Activated T-cell treated with anti-CD3 and anti-CD28 coated beads, Interleukin-2, amount 50 U/mL, for 72 hours (primary cell): ENCODE measurements at places on chromosomes 7 and 10.

DNA sequence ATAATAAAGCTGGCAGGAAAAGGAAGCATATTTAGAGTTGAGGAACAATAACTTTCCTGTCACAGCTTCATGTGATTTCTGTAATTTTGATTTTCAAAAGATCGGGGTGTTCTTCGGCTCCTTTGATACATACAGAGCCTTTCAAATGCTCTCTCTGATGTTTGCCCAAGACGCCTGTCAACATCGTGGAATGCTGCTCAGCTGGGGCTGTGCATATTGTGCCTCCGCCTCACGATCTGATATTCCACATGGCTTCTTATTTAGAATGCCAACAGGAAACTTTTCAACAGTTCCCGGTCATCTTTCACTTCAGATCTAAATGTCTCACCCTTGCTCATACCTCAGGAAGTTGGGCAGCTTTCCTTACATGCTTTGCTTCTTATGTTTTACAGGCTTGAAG lies 7.3 kb downstream of the NPY start:
- DNase-seq, result no peak

DNA sequence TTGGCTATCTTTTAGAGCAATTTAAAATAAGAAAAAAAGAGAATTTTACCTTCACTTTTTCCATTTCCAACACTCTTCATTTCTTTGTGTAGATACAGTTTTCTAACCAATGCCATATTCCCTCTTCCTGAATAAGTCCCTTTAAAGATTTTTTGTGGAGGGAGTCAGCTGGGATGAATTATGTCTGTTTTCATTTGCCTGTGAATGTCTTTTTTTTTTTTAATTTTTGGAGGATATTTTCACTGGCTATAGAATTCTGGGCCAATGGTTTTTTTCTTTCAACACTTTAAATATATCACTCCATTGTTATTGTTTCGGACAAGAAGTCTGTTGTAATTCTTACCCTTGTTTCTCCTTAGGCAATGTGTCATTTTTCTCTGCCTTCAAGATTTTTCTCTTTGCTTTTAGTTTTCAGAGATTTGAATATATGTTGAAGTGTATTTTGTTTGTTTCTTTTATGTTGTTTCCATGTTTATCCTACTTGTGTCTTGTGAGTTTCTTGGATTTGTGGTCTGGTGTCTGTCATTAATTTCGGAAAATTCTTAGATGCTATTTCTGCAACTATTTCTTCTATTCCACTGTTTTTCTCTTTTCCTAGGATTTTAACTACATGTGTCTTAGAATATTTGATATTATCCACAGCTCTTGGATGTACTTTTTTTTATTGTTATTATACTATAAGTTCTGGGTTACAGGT lies 20.0 kb upstream of the CXCL12 start:
- DNase-seq, result no peak

DNA sequence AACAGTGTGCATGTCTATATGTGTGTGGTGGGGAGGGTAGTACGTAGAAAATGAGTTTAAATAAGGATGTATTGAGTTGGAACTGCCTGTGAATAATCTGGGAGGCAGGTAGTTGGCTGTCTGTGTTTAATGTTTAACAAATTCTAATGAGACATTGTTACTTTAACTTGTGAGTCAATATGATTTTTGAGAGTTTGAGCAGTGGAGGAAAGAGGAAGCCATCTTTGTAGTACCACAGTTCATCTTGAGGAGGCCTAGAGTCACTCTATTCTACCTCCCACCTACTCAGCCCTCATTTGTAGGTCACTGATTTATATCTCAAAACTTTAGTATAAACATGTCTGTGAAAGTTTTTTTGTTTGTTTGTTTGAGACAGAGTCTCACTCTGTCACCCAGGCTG lies 129.9 kb upstream of the ITGB1 start:
- no peak for DNase-seq

- no peak for DNase-seq
Measured at GRCh38 chr7:51262796-51263531, 53.6 kb downstream of the COBL start.

- no peak for DNase-seq
Measured at GRCh38 chr10:53440601-53441000, 668.0 kb upstream of the MBL2 start.

DNA sequence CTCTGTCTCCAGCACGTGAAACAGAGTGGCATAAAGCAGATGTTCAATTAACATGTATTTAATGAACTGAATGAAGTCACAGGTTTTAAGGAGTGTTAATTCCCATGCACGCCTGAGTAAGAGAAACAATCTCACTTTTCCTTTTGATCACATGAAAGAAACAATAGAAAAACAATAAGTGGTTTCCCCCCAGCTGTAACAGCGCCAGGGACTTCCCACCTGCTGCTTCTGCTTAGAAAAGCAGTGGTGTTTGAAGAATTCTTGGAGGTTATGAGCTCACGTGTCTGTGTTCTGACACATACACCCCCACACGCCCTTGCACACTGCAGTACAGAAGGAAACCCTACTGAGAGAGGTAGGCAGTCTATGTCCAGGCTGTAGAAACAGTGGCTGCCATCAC lies 51.3 kb upstream of the FRMD4A start:
- peak; percentile 69 for DNase-seq

GRCh38 chr7:122869260-122869659 lies 17.0 kb downstream of the CADPS2 start:
- no peak for DNase-seq

DNA sequence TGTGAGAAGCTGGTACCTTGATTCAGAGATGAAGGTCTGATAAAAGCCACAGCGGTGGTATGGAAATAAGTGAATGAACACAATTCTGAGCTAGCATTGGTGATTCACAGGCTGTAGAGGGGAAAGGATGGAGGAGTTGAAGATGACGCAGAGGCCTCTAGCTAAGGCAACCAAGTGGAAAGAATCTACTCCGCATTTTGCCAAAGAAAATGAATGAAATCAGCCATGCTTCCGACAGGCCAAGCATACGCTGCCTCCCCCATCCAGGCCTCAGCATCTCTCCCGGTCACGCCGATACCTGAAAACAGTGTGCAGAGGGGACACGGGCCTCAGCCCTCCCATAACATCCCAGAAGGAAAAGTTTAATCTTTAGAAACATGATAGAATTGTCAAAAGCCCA lies 124.3 kb upstream of the UNC5B start:
- DNase-seq, result no peak

- no peak for DNase-seq
Measured at GRCh38 chr7:1811850-1812508, 141.9 kb downstream of the ELFN1 start.

GRCh38 chr7:33722383-33723101 lies 182.8 kb upstream of the BMPER start:
- DNase-seq, result no peak

GRCh38 chr10:35202050-35202449 lies 75.4 kb downstream of the CREM start:
- DNase-seq, result no peak

DNA sequence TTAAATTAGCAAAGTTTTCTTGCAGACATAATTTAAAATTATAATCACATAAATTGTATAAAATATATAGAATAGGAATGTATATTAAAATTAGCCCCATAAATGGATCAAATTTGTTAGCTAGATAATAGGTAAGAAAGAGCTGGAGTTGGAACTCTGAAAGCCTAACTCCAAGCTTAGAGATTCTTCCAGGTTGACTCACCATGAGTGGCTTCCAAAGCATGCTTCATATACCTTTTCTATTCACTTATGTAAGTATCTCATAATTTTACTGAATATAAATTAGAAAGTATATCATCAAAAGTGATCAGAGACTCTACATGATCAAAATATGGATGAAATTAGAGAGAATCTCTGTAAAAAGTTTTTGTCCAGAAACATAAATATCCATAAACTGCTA lies 320.7 kb upstream of the MAGI2 start:
- no peak for DNase-seq

GRCh38 chr10:73937333-73938043 lies 26.6 kb downstream of the PLAU start:
- DNase-seq, result no peak

DNA sequence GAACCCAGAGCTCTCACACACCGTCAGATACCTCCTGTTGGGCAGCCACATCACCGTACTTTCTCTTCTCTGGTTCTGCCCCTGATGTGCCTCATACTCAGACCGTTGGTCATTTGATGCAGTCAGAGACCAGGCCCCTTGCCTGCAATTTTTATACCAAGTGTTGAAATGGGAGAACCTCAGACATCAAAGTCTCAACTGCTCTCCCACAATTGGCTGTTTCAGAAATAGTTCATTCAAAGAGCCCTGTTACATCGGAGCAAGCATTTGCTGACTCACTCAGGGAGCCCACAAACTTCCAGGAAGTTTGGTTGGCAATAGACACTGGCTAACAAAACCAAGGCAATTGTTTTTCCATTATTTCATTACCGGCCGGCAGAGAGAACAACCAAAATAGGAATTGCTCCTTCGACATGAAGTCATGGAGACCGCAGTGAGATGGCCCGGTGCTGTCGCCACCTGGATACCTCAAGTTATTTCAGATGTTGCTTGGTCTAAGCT lies 33.5 kb upstream of the ADAM12 start:
- DNase-seq, result no peak

DNA sequence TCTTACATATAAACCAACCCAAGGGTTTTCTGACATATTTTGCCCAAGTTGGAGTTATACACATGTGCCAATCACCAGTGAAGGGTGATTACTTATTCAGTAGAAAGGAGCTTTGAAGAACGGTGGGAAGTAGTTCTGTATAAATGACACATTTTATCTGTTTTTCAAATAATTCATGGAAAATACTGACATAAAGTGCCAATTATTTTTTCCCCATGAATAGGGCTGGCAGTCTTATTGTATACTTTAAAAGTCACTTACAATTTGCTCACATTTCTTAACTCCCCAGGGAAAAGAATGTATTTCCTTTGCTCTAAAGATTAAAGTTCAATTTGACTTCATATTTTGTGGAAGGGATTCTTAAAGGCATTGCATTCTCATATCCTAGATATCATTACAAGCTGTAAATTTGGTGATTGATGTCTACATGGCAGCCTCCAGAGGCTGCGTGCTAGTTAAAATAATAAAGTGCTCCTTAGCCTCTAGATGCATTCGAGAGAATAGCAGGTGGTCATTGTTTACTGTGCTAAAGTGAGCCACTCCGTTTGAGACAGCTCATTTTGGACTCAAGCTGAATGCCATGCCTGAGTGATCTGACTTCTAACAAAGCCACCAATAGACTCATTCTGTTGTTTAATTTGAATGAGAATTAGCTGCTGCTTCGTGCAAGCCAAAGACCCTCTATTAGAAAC lies 148.8 kb upstream of the NRP1 start:
- DNase-seq, result no peak

- no peak for DNase-seq
Measured at GRCh38 chr10:91418416-91418815, 8.3 kb downstream of the HECTD2 start.

DNA sequence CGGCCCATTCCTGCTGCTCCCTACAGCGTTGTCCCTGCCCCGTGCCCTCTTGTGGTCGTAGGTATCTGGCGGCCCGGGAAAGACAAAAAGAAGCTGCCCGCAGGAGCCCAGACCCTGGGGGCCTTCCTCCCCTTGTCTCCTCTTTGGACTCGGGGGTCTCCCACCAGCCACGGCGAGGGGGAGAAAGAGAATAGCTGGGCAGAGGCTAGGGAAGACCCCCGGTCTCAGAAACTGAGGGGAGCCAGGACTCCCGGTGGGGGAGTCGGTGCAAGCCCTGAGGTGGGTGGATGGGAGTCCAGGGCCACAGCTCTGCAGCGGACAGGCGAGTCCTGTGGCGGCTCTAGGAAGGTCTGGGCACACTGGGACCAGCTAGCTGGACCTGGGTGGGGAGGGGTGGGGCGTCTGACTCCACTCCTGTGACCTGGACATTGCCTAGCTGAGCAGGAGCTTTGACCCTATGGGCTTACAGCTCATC lies 1.3 kb upstream of the SH2D4B start:
- DNase-seq, result no peak

- peak; percentile 33 for DNase-seq
Measured at GRCh38 chr10:97708976-97709946, 4.3 kb upstream of the MARVELD1 start.

GRCh38 chr10:4429571-4429970 lies 396.4 kb upstream of the AKR1E2 start:
- no peak for DNase-seq

GRCh38 chr10:53162856-53163255 lies 390.3 kb upstream of the MBL2 start:
- no peak for DNase-seq

DNA sequence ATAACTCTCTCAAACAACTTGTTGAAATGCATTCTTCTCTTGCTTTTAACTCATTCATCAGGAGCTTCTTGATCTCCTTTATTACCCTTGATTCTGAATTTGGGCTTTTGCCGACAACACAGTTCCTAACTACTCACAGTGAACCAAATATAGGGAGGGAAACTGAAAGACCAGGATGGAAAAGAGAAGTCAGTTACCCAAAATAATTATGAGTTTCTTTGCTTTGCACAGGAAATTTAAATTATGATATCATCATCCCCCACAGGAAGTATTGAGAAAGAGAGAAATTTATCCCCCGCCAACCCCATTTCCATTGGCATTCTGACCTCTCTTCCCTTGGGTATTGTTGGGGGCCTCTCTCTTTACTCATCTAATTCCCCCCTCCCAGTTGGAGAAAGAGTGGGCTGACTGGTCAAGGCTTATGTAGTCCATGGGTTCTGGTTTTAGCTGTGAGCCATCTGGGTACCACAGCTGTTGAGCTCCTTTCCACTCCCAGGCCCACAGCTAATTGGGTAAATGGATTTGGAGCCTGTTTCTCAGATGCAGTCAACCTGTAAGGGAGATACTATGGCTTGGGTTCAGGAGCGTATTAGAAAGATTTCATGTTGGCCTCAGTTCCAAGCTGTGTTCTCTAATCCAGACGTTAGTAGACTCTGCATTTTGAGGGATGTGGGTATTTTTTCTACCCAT lies 109.0 kb downstream of the FZD1 start:
- no peak for DNase-seq

- DNase-seq, result no peak
Measured at GRCh38 chr7:30681331-30681797, 892 bp downstream of the CRHR2 start.

DNA sequence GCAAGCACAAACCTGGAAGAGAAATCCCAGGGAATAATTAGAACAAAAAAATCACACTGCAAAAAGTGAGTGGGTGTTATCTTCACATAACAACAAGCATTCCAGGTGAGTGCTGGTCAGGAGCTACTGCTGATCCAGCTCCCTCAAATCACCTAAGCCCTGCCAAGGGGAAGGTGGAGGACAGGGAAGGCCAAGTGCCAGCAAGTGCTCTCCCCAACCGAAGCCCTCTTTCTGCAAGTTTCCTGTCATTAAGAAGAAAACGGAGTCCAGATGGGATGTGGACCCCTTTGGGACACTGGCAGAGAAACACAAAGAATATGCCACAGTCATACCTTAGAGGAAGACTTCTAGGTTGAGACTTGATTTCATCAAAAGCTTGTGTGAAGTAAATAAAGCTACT lies 933.0 kb upstream of the ZNF722 start:
- no peak for DNase-seq

DNA sequence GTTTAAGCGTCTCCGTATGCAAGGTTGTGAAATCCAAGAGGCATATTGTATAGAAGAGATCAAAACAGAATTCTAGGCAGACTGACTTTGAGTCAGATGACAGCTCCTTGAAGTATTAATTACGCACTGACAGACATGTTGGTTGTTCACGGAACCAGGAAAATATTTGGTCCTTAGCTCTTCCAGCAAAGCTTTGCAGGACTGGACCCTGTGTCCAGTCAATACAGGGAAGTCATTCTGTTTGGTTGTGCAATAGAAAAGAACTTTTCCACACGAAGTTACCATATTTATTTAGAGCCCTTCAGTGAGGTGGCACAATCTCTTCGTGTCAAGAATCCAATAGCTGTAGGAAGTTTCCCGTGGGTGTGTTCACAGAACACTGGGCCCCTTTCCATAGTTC lies 205.3 kb downstream of the ARHGAP21 start:
- DNase-seq, result no peak

GRCh38 chr7:155333346-155334234 lies 35.9 kb downstream of the INSIG1 start:
- no peak for DNase-seq
